ENCODE measurements at places on chromosomes 2 and 18.

GRCh38 chr2:16282511-16282910, 342.2 kb downstream of the MYCN start:
- no peak for DNase-seq

GRCh38 chr2:52139241-52139640, 1107.3 kb upstream of the NRXN1 start:
- no peak for DNase-seq

- DNase-seq, result no peak
Measured at GRCh38 chr2:119431976-119432850, 559 bp downstream of the TMEM37 start.

DNA sequence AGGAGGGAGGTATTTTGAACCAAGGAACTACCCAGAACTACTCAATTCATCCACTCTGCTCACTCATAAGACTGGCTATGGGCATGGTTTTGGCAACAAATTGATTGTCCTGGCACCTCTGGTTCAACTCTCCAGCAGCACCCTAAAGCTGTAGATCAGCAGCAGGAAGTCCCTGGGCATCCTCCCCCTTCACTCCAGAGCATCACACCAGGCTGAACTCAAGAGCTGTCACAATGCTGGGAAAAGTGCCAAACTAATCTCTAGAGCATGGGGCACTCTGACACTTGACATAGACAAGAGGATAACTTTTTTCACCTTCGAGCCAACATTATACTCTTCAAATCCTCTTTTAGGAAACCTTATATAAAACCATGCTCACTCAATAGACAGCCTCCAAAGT, 154.1 kb upstream of the RBBP8 start:
- DNase-seq, result no peak

DNA sequence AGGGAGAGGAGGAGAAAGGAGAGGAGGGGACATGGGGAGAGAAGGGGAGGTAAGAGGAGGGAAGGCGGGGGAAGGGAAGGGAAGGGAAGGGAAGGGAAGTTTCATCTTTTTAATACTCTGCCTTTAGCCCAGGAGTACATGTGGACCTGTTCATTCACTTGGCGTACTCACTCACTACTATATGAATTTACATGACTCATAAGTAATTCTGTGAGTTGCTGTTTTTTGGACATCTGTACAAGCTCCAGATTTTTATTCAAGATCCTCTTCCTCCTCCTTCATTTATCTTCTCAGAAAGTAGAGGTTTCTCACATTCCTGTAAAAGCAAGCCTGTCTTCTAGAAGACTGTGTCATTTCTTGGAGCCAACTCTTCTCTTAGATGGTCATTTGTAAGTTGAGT, 84.6 kb downstream of the RDH14 start:
- DNase-seq, result no peak

- no peak for DNase-seq
Measured at GRCh38 chr2:163264341-163264740, 425.8 kb upstream of the KCNH7 start.

DNA sequence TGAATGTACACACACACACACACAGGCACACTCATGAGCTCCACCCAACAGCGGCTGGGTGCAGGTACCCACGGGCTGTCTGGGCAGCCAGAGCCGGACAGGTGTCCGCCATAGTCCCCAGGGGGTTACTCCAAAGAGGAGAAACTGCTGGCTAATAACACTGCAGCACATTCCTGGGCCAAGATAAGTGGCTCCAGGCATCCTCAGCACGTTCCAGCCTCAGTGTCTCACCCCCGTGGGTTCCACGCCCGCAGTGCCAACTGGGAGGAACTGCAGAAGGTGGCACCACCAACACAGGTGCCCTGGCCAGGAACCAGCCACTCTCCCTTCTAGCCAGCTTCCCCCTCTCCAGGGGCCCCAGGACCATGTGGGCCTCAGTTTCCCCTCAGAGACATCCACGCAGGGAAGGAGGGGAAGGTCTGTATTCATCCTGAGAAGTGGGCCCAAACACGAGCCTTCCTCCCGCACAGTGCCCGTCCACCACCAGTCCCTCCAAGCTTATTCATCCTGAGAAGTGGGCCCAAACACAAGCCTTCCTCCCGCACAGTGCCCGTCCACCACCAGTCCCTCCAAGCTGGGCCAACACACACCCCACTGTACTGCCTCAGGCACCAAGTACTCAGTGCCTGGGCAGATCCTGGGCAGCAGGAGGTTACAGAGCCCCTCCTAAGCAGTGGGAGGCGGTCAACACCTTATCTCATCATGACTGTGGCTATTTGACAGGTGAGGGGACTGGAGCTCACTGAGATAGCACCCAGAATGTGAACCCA, 47.6 kb downstream of the TNS1 start:
- DNase-seq, result no peak

- no peak for DNase-seq
Measured at GRCh38 chr2:232329716-232330067, 48.9 kb upstream of the ALPP start.
